ENCODE measurements at places on chromosomes 7 and 10.

GRCh38 chr10:49150426-49150825, 16.6 kb upstream of the FAM170B start:
- no peak for DNase-seq

- DNase-seq: peak; percentile 99
Measured at GRCh38 chr10:44647877-44648542, 263.1 kb upstream of the CXCL12 start.

DNA sequence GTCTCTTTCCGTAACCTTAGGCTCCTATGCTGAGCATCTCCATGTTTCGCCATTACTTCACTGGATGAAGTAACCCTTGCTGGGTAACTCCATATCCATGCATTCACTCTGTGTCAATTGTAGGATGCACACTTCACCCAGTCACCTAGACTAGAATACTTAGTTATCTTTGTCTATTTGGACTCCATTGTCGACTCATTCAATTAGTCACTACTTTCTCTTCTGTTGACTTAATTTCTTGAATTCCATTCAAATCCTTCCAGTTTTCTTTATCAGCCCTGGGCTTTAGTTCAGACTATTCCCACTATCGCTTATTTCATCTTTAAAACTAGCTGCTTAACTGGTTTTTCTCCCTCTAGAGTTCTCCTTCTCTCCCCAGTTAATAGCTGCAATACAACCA, 111.3 kb upstream of the TNS3 start:
- no peak for DNase-seq

DNA sequence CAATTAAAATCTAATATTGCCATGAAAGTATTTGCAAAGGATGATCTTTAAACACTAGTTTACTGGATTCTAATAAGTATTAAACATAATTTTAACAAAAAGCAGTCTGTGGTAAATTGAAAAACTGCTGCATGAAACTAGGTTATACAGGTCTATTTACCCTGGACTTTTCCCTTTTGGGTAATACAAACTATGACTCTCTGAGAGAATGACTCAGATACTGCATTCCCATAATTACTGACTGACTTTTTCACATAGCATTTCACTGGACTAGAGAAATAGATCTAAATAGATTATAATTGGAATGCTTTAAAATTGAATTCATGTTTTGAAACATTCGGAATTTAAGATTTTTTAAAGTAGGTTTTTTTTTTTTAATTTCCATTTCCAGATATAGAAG, 395.7 kb downstream of the THSD7A start:
- DNase-seq: no peak

- no peak for DNase-seq
Measured at GRCh38 chr10:86533328-86533727, 11.7 kb upstream of the WAPL start.

DNA sequence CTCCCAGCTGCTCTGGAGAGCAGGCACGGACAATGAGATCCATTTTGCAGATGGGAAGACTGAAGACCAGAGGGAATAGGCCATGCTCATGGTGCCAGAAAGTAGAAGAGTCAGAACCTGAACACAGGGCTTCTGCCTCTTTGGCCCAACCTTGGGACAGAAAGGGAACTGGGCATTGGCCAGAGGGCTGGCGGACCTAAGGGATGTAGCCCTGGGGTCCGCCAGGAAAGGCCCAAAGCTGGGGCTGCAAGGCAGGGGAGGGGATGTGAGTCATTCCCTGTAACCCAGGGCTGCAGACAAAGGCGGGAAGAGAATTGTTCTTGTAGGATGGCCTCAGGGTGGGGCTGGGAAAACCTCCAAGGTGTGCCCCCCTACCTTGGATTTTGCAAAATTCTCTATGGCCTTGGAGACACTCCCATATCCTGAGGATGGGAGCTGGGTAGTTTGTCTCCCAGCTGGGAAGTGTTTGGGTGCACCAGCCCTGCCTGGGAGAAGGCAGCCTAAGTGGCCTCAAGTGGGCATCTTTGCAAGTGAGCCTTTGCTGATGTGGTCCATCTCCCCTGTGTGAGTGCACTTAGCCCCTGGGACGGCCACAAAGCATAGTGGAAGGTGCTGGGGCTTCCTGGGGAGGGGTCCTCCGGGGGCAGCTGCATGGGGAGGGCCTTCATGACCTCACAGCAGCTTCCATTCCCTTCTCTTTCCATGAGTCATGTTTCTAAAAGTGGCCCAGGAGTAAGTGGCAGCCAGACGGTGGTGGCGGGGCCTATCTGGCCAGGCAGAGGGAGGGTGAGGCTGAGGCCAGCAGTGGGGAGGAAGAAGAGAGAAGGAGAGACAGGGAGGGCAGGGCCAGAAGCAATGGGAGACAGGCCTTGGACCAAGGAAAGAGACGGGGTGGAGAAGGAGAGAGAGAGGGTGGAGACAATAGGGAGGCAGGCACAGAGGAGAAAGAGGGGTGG, 9.2 kb downstream of the AQP1 start:
- no peak for DNase-seq

- no peak for DNase-seq
Measured at GRCh38 chr7:119007236-119007635, 782.7 kb downstream of the ANKRD7 start.

GRCh38 chr7:85736085-85736484, 549.2 kb upstream of the SEMA3D start:
- no peak for DNase-seq

DNA sequence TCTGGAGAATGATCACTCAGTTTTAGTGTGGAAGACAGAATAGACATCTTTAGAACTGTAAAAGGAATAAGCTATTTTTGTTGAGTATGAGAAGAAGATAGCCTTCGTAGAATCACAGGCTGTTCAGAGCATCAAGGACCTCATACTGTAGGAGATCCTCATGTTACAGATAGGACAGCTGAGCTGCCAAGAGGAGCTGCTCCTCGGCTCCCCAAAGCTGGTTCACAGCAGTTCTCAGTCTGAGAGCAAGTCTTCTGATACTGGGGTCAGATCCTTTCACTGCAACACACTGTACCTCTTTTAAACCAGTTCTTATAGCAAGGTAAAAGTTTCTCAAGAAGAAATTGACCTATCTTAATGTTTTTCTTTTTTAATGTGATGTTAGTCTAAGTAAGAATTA, 17.1 kb downstream of the CCNY start:
- DNase-seq: no peak

- DNase-seq: no peak
Measured at GRCh38 chr7:137316648-137317353, 26.7 kb downstream of the PTN start.

DNA sequence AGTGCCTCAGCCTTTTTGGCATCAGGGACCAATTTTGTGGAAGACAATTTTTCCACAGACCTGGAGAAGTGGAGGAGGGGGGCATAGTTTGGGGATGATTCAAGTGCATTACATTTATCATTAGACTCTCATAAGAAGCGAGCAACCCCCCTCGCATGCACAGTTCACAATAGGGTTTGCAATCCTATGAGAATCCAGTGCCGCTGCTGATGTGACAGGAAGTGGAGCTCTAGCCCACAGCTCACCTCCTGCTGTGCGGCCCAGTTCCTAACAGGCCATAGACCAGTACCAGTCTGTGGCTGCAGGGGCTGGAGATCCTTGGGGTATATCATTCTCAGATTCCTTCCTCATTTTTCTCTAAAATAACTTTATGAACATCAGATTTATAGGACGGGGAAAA, 50.8 kb downstream of the ATAD1 start:
- no peak for DNase-seq

DNA sequence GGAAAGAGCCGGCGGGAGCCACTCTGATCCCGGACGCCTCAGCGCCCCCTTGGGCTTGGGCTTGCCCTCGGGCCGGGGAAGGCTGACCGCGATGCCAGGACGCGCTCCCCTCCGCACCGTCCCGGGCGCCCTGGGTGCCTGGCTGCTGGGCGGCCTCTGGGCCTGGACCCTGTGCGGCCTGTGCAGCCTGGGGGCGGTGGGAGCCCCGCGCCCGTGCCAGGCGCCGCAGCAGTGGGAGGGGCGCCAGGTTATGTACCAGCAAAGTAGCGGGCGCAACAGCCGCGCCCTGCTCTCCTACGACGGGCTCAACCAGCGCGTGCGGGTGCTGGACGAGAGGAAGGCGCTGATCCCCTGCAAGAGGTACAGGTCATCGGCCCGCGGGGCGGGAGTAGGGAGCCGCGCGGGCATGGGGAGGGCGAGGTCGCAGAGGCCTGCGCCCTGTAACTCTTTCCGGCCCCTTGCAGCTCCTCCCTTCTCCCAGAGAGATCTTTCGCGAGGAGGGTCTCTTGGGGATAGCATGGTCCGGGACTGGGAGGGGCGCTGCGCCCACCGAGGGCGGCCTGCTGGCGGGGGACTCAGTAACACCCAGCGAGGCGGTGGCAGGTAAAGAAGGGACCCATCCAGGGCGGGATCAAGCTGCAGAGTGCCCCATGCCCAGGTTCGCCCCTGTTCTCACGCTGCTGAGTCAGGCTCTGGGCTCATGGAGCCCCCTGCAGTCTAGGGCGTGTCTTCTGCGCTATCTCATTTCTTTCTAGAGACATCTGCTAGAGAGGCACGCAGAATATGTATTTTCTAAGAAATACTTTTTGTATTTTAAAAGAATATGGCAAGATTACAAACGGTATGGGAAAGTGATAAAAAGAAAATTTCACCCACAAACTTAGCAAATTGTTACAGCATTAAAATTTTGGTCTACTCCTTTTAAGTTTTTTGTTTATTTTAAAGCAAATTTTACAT, 687 bp downstream of the EPDR1 start:
- peak; percentile 90 for DNase-seq

DNA sequence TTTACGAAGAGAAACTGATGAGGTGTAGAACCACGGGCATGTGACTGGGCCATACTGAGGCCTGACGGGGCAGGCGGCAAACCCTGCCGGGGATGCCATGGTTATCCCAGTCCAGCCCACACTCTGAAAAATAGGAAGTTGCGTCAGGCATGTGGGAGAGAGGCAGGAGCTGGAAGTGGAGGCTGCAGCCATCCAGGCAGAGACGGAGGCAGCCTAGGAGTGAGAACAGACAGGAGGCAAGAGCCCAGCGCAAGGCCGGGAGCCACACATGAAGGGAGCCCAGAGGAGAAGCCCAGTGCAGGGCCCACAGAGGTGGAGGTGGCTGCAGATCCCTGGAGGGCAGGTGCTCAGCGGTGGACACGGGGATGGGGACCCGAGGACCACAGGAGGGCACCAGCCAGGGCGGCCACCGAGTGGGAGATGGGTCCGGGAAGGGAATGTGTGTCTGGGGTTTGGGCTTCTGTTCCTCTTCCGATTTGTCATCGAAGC, 175.2 kb upstream of the PPP2R2D start:
- DNase-seq: no peak

- no peak for DNase-seq
Measured at GRCh38 chr7:110119883-110120581, 970.9 kb upstream of the LRRN3 start.

GRCh38 chr7:106777674-106778299, 87.3 kb upstream of the PIK3CG start:
- no peak for DNase-seq

GRCh38 chr10:51231754-51232153, 157.5 kb downstream of the PRKG1 start:
- DNase-seq: no peak

DNA sequence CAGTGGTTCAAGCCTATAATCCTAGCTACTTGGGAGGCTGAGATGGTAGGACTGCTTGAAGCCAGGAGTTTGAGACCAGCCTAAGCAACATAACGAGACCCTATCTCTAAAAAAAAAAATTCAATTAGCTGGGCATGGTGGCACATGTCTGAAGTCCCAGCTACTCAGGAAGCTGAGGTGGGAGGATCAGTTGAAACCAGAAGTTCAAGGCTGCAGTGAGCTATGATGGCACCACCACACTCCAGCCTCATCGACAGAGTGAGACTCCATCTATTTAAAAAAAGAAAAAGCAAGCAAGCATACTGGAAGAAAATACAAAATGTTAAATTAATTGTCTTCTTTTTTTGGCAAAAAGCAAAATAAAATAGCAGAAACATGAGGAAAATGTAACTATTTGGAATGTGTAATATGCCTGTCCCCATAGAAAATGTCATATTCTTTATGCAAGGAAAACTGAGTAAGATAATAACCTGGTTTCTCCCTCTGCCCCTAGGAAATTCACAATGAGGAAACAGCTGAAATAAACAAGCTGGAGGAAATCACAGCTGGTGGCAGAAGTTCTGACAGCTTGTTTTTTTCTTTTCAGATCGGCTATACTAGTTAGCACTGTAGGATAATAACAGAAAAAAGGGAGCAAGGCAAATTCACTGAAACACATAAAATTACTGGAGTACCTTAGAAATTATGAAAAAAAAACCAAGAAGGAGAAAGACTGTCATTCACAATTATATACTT, 48.5 kb downstream of the HERPUD2 start:
- DNase-seq: no peak

- DNase-seq: no peak
Measured at GRCh38 chr10:72695496-72695895, 3.6 kb downstream of the MCU start.

GRCh38 chr10:44636625-44637024, 251.7 kb upstream of the CXCL12 start:
- DNase-seq: no peak

DNA sequence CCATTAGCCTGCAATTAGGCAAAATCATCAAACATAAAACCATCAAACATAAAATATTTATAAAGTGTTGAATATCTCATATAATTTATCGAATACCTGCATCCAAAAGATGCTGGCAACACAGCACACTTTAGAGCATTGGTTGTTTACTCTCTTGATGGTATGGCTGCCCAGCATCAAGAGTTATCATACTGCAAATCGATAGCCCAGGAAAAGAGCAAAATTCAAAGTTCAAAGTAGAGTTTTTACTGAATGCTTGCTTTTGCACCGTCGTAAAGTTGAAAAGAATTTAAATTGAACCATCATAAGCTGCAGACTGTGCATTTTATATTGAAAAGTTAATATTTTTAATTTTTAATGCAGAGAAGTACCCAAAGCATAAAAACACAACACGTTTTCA, 4.2 kb upstream of the GSTO2 start:
- DNase-seq: no peak

GRCh38 chr10:72077275-72077990, 10.9 kb downstream of the SPOCK2 start:
- no peak for DNase-seq

DNA sequence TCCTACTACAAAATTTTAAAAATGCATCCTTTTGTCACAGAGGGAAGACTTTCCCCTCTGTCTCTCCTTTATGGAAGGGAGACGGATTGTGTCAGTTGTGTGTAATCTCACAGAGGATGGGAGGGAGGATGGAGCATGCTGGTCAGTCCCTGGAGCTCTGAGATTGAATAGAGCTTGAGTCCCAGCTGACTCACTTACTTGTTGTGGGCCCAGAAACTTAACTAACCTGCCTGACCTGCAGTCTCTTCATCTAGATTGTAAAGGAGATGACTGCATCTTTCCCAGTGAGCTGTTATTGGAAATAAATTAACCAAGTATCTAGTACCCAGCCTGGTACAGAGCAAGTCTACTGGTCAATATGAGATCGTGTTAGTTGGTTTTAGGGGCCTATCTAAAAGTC, 77.9 kb upstream of the ADO start:
- no peak for DNase-seq
